Stimulated activated CD8-positive, alpha-beta memory T cell treated with anti-CD3 and anti-CD28 coated beads, Interleukin-2, amount 100 ng/mL, for 1 hour (primary cell): ENCODE measurements at places on chromosomes 11 and 22.
A peak's percentile ranks its signal among the peaks of the same experiment; 100 is the strongest.

- DNase-seq = no peak
Measured at GRCh38 chr11:113121746-113122145, 160.5 kb downstream of the NCAM1 start.

GRCh38 chr11:18485913-18486528, 30.4 kb downstream of the LDHAL6A start:
- DNase-seq = no peak

GRCh38 chr11:69497221-69497787, 15.8 kb downstream of the LINC01488 start:
- DNase-seq = no peak

GRCh38 chr11:69667619-69668604, 7.2 kb downstream of the LTO1 start:
- DNase-seq = no peak

DNA sequence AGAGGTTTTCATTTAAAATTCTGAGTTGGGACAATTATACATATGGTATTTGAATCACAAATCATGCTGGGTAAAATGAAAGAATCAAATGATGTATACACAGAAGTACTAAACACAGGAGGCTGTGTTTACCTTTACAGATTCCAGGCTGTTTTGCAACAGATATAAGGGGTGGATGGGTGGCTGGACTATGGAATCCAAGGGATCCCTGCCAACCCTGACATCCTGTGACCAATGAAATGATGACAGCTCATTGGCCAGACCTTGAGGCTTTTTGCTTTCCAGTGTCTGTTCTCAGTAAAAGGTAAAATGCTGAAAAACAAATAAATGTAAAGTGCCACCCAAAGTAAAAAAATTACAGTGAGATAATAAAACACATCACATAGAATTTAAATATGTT, 3.3 kb upstream of the DDI1 start:
- DNase-seq = no peak

- peak; percentile 62 for DNase-seq
Measured at GRCh38 chr11:66429983-66430602, 8.6 kb downstream of the MRPL11 start.

DNA sequence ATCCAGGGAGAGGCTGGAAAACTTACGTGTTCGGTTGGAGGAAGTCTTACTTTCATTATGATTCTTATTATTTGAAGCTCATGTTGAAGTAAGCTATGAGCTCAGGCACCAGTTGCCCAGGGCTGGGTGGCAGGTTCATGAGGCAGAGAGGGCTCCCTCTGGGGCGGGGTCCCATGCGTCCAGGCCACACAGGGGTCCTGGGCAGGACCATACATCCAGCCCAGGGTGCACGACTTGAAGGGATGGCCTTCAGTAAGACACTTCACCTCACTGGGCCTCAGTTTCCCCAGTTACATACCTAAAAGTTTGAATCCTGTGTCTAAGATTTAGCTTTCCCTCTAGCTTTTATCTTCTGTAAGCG, 107.3 kb upstream of the B3GAT1 start:
- no peak for DNase-seq
